Body of pancreas (tissue), 4 donors: ENCODE measurements at places on chromosomes 3 and 15. TPM values are rescaled to one million over a fixed set of nuclear protein-coding genes. Genes with fewer than 3 reads are reported as not detected.

The ARGFX gene
- total RNA-seq: not detected

DNA sequence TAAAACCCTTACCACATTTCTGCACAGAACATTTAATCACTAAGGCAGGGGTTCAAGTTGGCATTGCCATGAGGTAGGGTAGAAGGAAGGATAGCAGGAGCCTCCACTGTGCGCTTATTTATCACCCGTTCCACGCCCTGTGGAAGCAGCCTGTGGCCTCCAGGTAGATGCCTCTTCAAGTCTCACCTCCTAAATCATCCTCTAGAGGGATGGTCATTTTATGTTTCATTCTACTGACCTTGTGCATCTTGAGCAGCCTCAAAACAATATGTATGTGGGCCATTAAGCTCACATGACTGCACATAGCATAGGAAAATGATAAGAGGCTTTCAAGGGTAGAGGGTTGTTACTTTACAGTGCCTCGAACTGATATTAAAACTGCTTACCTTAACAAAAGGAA lies 546.2 kb downstream of the GRM7 start:
- no peak for DNase-seq

GRCh38 chr3:188280627-188281026 lies 126.7 kb downstream of the LPP start:
- DNase-seq: no peak

The CCR1 gene
- 3.0 TPM for total RNA-seq

- DNase-seq: no peak
Measured at GRCh38 chr3:27728195-27729087, 6.3 kb upstream of the EOMES start.

- no peak for DNase-seq
Measured at GRCh38 chr3:30596152-30596551, 10.2 kb upstream of the TGFBR2 start.

The CTDSPL gene
- total RNA-seq: 23.6 TPM

The CMC1 gene
- 5.4 TPM for total RNA-seq

DNA sequence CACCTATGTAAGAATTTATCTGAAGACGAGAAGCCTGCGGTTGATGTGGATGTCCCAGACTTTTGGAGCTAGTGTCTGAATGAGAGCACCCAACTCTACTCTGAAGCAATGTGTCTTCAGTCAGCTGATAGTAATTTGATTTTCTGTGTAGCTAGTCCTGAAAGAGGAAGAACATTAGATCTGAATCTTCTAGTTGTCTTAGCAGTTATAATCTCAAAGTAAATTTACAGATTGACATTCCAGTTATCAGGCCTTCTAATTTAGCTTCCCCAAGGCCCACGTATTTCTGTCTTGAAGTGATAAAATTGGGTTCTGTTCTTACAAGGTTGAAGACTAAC lies 1.5 kb downstream of the TCAIM start:
- DNase-seq: no peak

DNA sequence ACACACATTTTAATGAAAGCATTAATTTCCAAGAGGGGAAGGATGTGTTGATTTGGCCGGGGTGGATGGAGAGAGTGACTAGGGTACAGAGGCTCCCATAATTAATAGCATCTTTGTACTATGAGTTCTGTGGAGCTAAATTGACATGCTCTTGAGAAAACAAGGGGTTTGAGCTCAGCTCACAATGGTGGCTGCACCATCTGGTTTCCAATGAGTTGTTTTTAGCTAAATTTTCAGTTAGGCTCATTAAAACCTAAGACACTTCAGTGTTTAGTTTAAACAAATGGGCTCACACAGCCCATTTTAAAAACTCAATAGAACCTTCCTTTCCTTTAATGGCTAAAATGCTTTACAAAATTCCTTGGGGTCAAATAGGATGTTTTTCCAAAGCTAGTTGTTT lies 199.7 kb downstream of the TNIK start:
- no peak for DNase-seq

DNA sequence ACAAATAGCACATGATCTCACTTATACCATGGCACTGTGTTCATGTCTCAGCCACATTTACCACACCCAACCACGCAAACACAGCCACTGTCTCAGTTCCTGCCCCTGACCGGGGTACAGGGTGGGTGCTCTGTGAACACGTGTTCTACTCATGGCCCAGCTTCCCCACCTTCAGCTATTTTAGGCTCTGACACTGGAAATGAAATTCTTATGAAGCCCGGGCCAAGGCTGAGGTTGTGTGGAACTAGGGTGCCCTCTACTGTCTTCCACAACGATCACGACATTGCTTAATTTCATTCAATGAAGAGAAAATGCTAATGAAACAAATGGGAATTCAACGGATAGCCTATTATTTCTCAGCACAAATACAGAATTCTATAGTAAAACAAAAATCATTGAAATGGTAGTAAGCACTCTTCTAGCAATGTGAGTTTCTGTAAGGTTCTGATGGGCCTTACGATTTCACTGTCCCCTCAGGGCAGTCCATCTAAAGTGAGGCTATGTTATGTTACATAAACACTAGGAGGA lies 2.1 kb upstream of the GABRA5 start:
- no peak for DNase-seq

DNA sequence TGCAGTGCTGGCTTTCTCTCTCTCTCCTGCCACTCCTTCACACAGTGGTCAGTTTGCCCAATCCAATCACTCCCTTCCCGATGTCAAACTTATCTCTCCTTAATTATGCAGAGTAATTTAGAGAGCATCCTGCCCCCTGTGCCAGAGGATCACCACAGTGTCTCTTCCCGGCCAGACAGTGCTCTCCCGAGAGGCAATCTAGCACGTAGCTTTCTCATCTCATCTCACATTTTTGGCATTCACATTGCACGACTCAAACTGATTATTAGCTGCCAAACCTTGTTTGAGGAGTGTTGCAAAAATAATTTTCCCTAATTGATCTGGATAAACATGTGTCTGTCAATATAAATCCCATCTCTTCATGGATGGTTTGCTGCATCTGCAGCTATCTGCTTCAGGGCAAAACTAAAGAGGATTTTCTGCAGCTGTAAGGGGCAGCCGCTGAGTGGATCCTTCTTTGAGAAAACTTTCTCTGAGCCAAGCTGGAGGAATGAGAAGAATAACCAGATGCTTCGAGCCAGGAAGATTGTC lies 37.8 kb downstream of the SSUH2 start:
- no peak for DNase-seq

DNA sequence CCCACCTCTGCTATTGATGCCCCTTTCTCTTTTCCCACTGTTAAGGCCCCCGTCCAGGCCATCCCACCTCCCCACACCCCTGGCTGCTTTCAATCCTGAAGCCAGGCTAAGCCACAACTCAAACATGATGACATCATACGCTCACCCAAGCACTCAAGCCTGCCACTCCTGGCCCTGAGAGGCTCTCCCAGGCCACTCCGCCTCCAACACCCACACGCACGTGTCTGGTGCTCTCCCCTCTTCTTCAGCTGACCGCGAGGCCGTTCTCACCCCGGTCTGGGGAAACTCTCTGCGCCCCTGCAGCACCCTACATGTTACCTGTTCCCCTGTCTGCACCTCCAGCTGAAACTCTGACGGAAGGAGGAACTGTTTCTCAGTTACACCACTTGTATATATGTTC lies 6.2 kb downstream of the ZXDC start:
- DNase-seq: peak; percentile 9

DNA sequence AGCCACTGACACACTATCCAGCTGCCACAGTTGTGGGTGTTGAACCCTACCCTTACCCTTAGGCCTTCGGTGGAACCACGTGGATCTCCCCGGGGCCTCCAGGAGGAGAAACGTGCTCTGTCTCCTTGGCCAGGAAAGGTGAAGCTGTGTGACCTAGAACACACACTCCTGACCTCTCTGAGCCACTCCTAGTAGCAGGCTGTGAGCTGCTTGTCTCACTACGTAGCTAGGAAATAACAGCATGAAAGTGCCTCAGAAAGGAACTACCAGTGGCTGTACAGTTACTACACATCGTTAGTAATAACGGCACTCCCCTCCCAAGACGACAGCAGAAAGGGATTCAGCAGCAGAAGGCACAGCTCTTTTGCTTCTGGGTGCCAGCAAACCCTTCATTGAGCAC lies 36.2 kb upstream of the SLC6A6 start:
- DNase-seq: no peak

GRCh38 chr3:148309390-148310035 lies 388.2 kb upstream of the AGTR1 start:
- DNase-seq: peak; percentile 52

GRCh38 chr3:44439499-44440295 lies 37.8 kb downstream of the ZNF445 start:
- DNase-seq: peak; percentile 61

DNA sequence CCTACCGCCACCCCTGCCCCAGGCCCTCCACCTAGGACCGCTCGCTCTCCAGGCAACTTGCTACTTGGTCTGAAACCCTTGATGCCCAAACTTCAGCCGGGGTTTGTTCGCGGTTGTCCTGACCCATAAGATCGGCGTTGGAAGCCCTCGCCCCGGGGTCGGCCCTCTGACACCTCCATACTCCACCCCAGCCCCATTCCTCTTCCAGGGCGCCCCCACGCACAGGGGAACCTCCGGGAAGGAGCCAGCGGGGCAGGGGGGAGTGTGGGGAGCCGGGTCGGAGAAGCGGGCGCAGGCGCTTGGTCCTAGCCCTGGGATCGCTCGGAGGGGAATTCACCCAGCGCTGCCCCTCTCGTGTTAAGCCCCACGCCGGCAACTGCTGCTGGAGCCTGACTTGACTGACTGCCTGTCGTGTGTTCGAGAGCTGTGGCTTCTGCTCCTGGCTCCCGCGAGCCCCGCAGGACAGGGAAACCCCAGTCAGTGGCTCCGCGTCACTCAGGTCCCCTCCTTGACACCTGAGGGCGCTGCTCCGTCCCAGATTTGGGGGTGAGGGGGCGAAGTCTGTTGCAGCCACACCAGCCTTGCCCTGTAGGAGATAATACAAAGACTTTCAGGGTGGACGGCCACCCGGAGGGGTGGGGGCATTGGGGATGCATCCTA lies 675 bp downstream of the RYR3 start:
- no peak for DNase-seq

DNA sequence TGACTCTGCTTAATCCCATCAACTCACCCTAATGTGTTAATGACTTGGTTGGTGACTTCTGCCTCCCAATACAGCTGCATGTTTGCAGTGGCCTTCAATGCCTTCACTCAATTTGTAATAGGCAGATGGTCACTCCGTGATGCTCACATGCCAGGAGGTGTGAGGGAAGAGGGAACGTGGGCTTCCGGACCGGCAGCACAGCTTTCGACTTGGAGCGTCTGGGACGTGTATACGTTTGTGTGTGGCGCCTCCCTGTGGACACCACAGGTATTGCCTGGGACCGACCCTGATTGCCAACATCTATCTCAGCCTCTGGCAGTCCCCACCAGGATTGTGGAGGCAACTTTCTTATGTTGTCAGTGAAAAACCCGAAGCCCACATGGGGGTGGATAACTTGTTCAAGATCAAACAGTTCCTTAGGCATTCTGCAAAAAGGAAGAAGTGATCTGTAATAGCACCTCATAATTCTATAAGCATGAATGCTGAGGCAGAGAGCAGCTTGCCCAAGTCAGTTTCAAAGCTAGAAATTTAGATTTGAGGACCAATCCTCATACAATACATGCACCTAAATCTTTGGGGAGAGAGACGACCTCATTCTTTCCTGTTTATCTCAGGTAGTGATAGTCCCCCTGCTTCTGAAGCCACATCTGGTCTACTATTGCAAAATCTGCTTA lies 16.9 kb downstream of the MRPL46 start:
- DNase-seq: peak; percentile 52

The PLA2G4D gene
- total RNA-seq: not detected

- DNase-seq: peak; percentile 66
Measured at GRCh38 chr3:128278761-128279600, 125.7 kb downstream of the EEFSEC start.

DNA sequence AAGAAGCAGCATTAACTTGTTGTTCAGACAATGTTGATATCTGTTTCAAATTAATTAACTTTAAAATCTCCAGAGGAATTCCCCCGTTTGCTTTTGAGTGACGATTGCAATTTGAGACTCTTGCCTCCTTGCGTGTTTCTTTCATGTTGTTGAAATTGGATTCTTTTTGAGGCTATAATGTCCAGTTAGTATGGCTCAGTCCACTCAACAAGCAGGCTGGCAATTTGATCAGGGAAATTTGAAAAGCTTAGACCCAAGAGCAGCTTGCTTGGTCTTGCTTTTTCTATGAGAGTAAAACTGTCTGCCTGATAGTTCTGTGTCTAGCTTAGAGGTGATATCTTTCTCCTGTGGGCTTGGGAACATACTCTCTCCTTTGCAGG lies 2.0 kb downstream of the ARID3B start:
- no peak for DNase-seq

DNA sequence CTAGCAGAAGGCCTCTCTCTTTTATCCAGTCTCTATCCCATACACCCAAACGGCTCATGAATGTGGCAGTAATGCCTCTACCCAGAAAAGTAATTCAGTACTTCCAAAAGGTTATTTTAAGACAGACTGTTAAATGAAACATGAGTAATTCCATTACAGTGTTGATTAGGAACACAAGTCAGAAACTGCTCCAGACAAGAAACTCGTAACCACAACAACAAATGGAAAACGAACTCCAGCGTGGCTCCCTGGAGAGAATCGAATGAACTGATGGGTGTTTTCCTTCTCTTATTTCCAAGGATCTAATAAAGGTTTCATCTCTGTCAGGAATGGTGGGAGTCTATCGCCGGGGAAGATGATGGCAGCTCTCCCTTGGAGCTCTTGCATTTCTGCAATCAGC lies 228.4 kb downstream of the MAGI1 start:
- no peak for DNase-seq

DNA sequence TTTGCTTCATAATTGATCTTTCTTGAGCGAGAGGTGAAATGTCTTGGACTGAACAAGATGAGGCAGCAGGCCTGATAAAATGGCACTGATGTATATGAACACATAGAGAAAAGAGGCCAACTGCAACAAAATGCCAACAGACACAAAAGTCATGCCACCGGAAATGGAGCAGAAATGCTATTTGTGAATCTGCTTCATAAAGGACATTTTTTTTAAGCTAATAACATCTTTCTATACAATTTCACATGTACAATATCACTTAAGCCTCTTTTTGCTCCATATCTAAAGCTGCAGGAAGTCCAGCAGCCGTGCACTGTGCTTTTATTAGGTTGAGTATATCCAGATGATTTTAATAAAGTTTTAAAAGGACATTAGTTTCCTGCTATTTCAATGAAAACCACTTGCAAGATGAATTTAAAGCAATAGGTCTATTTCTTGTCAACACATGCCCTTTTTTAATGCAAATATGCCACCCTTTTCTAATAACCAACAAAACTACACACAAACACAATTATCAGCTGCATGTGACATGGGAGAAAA lies 169.2 kb upstream of the ADAMTS9 start:
- DNase-seq: no peak

The EPM2AIP1 gene
- total RNA-seq: 10.9 TPM

The BRPF1 gene
- 9.6 TPM for total RNA-seq

- no peak for DNase-seq
Measured at GRCh38 chr3:112653881-112654300, 12.9 kb upstream of the CCDC80 start.

DNA sequence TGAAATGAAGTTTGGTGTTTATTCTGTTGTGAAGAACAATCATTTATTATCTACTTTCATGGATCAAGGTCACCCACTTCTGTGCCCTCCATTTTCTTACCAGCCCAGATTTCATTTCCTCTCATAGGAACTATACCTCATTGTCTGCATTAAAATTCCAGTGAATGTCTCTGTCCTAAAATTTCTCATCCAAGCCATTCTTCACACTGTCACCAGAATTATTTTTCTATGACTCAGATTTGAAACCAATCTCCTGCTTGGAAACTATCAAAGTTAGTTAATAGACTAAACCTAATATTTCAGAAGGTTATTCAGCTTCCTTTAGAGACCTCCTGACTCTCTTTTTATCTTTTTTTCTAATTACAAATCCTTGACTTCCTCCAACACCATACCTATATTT lies 364.1 kb upstream of the CBLB start:
- DNase-seq: no peak

The RABL3 gene
- total RNA-seq: 7.3 TPM
